ENCODE measurements at places on chromosomes 7 and 10. TPM values are rescaled to one million over a fixed set of nuclear protein-coding genes. Genes with fewer than 3 reads are reported as not detected.

GRCh38 chr10:20879136-20879535 is 18.0 kb downstream of the NEBL start:
- DNase-seq, result no peak

DNA sequence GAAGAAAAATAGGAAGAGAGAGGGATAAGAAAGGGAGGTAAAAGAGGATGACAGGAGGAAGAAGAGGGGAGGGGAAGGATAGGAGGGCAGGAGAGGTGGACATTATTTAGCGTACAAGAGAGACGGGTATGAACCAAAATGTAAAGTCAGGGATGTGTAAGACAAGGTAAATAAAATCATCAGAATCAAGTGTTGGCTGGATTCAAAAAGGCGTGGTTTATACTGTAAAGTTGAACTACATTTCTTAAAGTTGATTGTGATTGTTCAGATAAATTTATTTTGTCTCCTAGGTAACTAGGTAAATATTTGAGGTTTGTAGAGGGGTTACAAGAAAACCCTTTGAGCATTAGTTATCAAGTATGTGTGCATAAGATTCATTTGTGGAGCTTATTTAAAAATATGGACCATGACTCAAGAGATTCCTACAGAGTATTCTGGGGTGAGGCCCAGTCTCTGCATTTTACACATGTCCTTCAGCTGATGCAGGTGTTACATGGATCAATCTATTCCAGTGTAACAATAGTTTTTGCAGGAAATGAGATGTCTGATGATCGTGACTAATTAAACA is 512.1 kb upstream of the MBL2 start:
- no peak for DNase-seq

DNA sequence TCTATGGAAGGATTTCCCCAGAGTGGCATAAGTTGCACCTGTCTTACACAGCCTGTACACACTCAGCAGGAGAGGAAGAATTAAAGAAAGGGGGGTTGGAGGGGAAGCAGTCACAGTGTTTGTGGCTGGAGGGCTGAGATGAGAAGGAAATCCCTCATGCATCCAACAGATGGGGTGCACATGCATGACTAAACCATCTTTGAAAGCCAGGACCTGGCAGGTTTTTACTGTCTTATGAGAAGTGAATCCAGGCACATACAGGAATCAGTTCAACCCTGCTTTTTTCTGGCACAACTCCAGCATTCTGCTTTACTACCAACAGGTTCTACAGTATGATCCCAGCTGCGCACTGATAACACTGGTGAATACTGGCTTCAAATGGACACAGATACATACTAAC is 107.7 kb downstream of the CACNA2D1 start:
- DNase-seq, result no peak

GRCh38 chr7:20439416-20440185 is 108.9 kb downstream of the ITGB8 start:
- no peak for DNase-seq

DNA sequence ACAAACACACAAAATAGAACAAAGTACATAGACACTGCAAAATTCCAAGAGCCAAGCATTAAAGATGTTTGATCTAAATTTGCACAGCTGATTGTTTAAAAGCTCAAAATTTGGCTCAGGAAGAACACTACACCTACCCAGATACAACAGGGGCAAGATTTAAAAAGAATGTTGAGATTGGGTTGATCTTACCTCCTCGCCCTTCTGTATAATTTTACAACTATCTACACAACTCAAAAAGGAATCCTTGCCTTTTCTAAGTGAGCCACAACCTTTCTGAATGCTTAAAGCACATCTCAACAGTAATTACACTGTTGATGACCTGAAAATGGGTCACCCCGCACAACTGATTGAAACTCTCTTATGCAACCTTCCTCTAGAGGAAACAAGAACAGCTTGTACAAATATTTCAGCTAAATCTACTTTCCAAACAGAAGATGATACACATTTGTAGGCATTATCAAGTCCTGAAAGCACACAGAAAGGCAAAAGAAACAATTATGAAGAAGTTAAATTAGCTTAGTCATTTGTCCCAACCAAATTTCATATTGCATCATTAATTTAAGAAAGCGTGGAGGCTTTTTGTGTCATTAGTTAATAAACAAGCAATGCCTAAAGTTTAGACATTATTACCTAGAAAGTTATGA is 75.5 kb downstream of the UBE2H start:
- no peak for DNase-seq

DNA sequence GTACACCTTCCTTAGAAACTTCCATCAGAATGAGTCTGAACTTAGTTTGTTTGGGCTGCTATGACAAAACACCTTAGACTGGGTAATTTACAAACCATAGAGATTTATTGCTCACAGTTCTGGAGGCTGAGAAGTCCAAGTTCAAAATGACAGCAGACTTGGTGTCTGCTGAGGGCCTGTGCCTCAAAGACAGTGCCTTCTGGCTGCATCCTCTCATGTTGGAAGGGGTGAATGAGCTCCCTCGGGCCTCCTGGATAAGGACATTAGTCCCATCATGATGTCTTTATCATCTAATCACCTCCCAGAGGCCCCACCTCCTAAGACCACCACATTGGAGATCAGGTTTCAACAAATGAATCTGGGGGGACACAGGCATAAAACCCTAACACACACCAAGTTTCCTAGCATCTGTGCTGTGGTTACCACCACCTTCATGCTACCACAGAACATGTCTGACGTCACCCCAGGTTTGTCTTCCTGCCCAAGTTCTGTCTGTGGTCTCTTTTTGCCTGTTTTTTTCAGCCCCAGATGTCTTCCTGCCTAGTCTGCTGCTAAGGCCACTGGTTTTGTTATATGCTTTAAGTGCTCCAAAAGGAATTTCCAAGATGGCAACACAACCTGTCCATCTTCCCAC is 150.9 kb upstream of the COBL start:
- no peak for DNase-seq

GRCh38 chr10:61793760-61794703 is 107.5 kb upstream of the ARID5B start:
- DNase-seq, result no peak

DNA sequence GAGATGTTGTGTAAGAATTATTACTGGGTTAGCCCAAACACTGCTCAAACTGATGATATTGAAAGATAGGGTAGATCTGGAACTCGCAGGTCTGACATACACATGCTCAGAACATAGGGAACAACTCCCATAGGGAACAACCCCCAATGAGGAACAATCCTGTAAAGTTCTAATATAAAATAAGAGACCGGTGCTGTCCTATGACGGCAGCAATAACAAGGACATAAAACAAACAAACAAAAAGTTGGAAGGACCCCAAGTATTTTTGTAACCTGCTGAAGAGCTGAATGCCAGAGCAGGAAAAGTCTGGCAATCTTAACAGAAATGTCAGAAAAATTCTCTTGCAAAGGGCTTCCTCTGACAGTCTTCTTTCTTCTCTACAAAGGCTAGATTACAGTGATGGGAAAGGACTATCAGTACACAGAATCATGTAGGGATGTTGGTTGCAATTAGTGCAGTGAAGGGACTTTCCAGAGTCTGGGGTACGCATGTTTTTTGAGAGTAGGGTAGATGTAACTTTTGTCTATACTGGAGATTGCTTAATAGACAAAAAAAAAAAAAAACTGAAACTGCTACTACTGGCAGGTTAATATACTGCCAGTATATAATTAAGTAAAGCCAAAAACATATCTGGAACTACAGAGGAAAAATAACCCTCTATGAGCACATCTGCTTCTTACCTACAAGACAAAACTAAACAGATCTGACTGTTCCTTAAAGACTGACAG is 35.5 kb downstream of the IDE start:
- no peak for DNase-seq

DNA sequence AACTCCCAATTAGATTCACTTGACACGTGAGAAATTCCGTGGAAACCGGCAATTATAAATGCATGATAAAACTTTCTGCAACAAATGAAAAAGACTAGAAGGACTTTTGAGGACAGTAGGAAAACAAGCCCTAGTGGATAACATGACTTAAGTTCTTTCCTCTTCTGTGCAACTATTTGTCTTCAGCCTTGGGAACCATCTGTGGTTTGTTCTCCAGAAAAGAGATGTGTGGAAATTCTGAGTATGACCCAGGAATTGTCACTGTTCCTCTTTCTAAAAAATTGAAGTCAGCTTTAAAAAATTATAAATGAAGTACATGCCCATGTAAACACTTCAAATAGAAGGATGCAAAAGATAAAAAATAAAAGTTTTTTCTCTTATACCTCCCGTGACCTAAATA is 128.6 kb upstream of the SVIL start:
- no peak for DNase-seq

STK31 gene
- 0.08 TPM for total RNA-seq

DNTT gene
- total RNA-seq, result not detected

PRKG1 gene
- total RNA-seq, result 1.5 TPM

NME8 gene
- total RNA-seq, result 2.1 TPM

DNAJB9 gene
- 18.7 TPM for total RNA-seq

Data from lower leg skin (tissue), 4 donors.